Stimulated activated CD4-positive, alpha-beta T cell treated with anti-CD3 and anti-CD28 coated beads, Interleukin-2, amount 100 ng/mL, for 24 hours (primary cell): ENCODE measurements at places on chromosomes 5 and 9.

DNA sequence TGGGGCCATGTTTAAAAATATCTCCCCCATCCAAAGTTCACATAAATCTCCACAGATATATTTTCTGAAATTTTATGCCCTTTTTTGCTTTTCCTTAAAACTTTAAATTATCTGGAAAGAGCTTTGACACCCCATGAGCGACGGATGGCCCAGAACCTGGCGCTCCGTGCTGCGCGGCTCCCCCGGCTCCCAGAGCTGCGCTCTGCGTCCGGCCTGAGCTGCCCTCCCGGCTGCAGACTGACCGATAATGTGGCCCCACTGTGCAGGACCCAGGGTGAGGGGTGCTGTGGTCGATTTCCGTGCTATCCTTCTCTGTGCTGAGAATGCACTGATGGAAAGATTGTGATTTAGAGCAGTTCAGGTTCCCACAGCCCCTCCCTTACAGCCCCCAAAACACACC lies 292.3 kb upstream of the IRX4 start:
- DNase-seq, result no peak

GRCh38 chr9:125608489-125609224 lies 98.4 kb downstream of the MAPKAP1 start:
- no peak for DNase-seq

DNA sequence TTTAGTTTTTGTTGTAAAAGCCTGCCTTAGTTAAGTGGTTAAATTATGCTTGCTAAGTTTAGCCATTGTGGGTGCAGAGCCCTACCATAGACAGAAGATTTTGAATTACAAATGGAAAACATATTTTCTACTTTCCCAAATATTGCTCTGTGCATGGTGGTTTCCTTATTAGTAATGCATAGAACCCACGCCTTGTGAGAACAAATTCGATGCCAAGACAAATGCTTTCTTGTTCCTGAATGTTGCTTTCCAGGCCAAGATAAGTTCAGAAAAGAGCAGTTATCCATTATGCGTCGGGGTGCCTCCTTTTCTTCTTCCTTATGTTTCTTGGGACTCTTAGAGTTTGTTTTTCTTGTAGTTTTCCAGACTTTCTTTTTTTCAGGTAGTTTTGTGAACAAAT lies 31.0 kb upstream of the GARNL3 start:
- no peak for DNase-seq

DNA sequence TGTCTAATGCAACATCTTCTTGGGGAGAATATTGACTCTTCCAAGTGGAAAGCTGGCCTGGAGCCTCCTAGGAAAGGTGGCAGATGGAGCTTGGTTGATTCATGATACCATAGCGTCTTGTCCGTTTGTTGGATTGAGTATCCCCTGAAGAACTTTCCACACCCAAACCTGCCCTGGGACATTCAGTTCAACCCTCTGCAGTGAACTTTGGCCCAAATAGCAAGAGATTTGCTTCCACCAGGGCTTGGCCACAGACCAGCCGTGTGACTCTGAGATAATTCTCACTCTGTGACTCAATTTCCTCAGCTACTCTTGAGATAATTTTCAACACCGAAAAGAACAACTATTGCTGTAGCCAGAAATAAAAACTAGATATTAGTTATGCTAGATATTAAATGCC lies 108.0 kb upstream of the RAD23B start:
- no peak for DNase-seq

- no peak for DNase-seq
Measured at GRCh38 chr9:116843863-116844620, 156.9 kb downstream of the TRIM32 start.

DNA sequence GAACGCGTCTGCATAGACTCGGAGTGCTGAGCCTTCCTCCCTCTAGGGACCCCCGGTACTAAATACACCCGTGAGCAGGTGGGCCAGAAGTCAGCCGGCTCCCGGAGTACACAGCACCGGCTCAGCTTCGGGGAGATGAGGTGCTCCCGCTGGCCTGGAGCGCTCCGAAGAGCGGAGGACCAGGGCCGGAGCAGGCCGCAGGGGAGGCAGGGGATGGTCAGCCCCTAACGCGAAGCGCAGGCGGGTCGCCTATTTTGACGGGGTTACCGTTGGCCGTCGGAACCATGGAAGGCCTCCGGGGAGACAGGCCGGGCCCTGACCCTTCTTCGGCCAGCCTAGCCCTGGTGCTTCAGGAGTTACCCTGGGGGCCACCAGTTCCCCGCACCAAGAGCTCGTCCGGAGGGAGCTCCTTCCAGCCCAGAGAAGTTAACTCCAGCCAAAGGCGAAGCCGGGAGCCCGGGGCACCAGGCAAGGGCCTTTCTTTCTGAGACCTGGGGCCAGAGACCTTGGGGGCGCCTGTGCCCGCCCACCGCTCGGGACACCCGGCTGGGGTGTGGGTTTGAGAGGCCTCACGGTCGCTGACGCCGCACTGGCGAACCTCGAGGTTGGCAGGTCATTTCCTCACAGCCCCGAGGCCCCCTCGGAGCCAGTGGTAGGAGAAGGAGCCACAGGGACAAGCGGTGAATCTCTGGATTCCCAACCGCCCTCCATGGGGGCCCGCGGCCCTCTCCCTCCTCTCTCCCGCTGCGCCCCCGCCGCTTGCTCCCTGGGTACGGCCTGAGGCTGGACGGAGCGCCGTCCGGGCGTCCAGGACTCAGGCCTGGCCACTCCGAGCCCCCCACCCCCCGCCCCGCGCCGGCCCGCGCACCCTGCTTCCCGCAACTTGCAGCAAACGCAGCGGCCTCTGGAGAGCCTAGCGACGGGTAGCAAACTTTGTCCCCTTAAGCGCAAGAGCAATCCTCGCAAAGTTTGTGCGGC lies 3.4 kb upstream of the IRX4 start:
- no peak for DNase-seq

DNA sequence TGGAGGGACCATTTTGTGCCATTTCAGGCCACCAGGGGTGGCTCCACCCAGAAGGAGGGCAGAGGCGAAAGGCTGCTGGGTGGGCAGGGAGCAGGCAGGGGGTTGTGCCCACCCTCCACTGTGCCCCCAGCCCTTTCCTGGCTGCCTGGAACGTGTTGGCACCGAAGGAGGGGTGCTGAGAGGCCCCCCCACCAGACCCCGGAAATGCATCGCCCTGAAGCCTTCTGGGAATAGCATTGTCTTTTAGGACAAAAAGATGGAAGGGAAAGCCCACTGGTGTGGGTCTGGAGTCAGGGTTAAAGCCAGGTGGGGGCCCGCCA lies 5.1 kb downstream of the NOXA1 start:
- no peak for DNase-seq

DNA sequence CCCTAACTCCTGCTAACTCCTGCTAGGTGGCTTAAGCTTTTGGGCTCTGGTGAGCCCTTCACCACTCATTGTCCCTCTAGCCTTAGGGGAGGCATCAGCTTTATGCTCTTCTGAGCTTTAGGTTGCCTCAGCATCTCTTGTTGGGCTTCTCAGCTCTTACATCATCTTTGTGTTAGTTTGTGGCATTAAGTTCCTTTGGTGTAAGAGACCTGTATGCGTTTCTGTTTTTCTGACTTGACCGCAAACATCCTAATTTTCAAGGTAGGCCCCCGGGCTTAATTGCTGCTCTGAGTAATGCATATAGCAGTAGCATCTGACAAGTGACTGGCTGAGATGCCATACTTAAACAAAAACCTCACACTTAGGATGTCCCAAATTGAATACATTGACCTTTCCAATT lies 287.8 kb upstream of the TUT7 start:
- no peak for DNase-seq

GRCh38 chr9:117887383-117887782 lies 183.2 kb downstream of the TLR4 start:
- no peak for DNase-seq

DNA sequence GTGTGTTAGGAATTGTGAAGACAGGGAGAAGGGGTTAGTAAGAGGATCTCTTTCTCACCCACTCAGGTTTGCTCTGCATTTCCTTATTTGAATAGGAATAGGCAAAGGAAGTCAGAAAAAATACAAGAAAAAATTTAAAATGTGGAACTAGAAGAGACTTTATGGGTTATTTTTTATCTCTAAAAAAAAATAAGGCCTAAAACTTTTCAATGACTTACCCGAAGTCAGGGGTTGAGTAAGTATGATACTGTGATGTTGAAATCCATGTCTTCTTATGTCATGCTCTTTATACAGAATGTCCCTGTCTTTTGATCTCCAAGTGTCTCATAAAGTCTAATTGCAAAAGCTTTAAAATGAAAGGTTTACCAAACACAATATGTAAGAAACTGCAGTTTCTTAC lies 148.3 kb upstream of the PIK3R1 start:
- DNase-seq, result no peak

GRCh38 chr9:86766912-86767311 lies 180.4 kb downstream of the GAS1 start:
- DNase-seq, result no peak

- no peak for DNase-seq
Measured at GRCh38 chr9:91580136-91580535, 156.5 kb upstream of the NFIL3 start.

DNA sequence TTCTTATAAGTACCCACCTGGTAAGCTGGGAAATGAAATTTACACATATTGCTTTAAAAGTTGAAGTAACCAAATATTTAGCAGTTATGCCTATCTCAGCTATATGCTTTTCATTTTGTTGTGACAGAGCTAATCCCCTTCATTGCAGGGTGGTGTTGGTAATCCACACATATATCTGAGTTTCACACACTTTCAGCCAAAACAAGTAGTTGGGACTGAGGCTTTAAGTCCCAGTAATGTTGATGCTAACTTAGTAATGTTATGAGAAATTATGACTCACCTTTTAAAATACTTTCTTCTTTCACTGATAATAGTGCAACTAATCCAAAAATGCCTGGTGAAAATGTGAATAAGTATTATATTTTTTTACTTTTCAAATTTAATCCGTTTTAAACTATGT lies 19.2 kb upstream of the RICTOR start:
- DNase-seq, result no peak

DNA sequence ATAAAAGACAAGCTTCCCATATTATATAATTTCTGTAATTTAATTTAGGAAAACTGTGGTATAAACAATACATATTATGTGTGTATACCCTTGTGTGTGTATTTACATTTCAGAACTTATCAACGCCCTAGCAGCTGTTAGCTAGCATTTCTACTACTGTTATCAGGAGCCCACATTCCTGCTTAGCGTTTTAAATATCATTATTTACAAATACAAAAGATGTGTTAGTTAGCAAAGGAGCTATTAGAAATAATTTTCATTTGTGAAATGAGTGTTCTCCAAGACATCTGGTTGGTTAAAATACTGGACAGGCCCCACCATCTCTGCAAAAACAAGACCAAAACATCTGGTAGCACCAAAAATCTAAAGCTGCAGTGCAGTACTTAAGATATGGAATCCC lies 48.0 kb downstream of the EPB41L4A start:
- no peak for DNase-seq

GRCh38 chr5:100516285-100516684 lies 18.9 kb upstream of the FAM174A start:
- DNase-seq, result no peak

DNA sequence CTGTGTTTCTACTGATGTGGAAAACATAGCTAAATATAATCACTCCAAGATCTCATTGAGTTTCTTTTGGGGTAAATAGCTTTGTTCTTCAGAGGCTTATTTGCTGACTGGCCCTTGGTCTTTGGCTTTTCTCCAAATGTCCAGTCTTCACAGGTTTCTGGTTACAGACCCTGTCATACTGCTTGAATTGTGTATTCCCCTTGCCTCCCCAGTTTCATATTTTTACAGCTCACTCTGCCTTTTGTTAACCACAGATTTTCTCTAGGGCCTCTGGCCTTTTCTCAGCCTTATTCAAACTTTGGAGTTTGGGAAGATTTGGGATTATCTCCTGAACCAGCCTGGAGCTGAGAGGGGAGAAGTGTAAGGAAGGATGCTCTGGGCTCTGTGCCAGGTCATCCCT lies 23.9 kb downstream of the ISOC1 start:
- no peak for DNase-seq

- no peak for DNase-seq
Measured at GRCh38 chr5:83925955-83926337, 205.3 kb upstream of the HAPLN1 start.

DNA sequence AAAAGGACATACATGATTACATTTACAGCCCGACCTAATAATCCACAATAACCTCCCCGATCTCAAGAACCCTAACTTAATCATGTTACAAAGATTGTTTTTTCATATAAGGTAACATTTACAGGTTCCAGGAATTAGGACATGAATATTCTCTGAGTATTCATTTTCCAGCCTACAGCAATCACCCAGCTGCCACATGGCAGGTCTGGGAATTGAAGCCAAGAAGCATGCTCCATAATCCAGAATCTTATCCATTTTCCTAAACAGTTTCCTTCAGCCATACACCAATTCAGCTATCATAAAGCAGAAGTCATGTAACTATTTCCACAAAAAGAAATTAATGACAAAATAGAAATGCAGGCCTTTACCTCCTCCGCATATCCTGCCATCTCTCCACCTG lies 163.4 kb downstream of the CAAP1 start:
- no peak for DNase-seq

DNA sequence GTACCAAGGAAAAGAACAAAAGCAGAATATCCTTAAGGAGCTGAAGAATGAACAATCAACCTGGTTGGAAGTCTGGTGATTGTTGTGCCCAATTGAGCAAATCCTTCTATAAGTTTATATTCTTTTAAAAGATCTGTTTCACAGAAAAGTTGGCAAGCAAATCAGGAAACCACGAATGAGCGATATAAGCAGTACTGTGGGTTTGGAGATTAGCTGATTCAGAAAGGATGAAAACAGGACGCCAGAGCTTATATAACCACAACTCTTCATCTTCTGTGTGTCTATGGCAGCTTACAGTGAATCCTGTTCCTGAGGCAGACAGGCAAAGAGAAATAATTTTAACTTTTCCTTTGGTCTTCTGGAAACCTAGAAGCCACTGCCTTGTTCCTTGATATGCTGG lies 61.7 kb downstream of the SLC38A9 start:
- DNase-seq, result no peak

- no peak for DNase-seq
Measured at GRCh38 chr9:122402874-122403273, 32.0 kb downstream of the PTGS1 start.

GRCh38 chr5:175623088-175623487 lies 34.8 kb upstream of the HRH2 start:
- DNase-seq, result no peak

GRCh38 chr5:69217151-69217511 lies 17.6 kb upstream of the CDK7 start:
- DNase-seq, result no peak

- DNase-seq, result no peak
Measured at GRCh38 chr5:97067296-97067850, 75.0 kb downstream of the LIX1 start.

GRCh38 chr9:118455788-118456187 lies 751.6 kb downstream of the TLR4 start:
- no peak for DNase-seq

GRCh38 chr5:18968966-18969365 lies 1019.0 kb downstream of the CDH18 start:
- no peak for DNase-seq

DNA sequence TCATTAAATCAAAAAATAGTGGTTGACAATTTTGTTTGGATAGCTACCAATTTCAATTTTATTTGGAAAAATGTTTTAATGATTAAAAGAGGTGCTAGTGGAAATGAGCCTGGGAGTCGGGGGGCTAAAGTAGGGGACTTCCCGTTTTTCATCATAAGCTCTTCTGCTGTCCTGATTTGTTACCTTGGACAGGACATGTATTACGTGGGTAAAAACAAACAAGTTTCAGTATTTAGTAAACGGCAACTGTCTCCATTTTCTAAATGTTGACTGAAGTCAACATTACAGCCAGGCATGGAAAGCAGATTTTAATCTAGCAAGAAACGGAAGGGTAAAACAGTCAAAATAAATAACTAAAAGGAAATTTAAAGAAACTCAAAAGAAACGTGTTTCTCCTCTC lies 212.3 kb upstream of the GRAMD2B start:
- DNase-seq, result no peak

- DNase-seq, result no peak
Measured at GRCh38 chr5:172860520-172861443, 26.7 kb downstream of the ERGIC1 start.
